ENCODE measurements at places on chromosomes 1 and 21.

GRCh38 chr1:21940492-21940891 is 3.4 kb upstream of the HSPG2 start:
- no peak for DNase-seq

DNA sequence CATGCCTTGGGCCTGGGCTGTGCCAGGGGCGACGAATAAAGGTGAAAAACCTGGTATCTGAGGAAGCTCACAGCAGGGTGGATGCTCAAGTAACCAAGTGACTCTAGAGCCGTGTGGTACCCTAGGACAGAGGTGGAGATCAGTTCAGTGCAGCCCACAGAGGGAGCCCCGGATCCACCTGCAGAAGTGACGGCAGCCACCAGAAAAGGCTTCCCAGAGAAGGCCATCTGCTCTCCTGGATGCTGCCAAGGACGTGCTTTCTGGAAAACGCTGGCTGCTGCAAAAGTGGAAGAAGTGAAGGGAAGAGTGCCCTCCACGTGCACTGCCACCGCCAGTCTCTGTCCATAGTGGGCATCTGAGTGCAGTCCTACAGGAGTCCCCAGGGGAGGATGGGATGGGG is 27.7 kb downstream of the TMCO4 start:
- DNase-seq, result no peak

GRCh38 chr1:167791281-167792187 is 69.8 kb downstream of the MPZL1 start:
- DNase-seq, result peak; percentile 84

- DNase-seq, result no peak
These were observed 41.8 kb downstream of the CRYAA start for GRCh38 chr21:43210454-43211071.

All from NCI-H524 (cell line).